Naive thymus-derived CD4-positive, alpha-beta T cell (primary cell): ENCODE measurements at places on chromosomes 2 and 18. TPM values are rescaled to one million over a fixed set of nuclear protein-coding genes. Genes with fewer than 3 reads are reported as not detected.

- no peaks in the 10 kb centered on the region for H3K4me1 ChIP-seq
- H3K27ac ChIP-seq: no peak overlapping the region
- H3K4me3 ChIP-seq: no peak overlapping the region
- no peak for DNase-seq
- no peaks in the 10 kb centered on the region for H3K27me3 ChIP-seq
Measured at GRCh38 chr2:467892-468647, 180.2 kb upstream of the ALKAL2 start.

DNA sequence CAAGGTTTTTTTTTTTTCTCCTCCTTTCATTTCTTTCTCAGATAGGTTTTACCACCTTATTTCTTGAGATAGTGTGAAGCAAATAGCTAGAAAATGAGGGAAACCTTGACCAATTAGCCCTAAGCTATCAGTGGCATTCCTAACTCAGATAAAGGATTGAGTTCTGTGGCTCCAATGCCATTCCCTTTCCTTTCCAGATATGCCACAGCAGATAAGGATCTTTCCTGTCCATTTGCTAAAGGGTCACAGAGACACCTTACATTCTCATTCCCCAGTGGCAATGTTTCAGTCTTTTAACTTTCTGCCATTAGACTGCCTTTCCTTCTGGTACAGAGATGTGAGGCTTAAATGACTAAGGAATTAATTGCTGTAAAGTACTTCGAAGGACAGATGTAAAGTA lies 81.7 kb downstream of the MGAT5 start:
- no peak for DNase-seq
- no peaks in the 10 kb centered on the region for H3K27me3 ChIP-seq
- H3K4me3 ChIP-seq: no peak overlapping the region
- H3K4me1 ChIP-seq: no peaks in the 10 kb centered on the region
- H3K27ac ChIP-seq: no peak overlapping the region
- no peaks in the 10 kb centered on the region for H3K36me3 ChIP-seq

GRCh38 chr2:73705091-73705490 lies 32.1 kb downstream of the TPRKB start:
- no peak overlapping the region for H3K27ac ChIP-seq
- no peaks in the 10 kb centered on the region for H3K27me3 ChIP-seq
- H3K4me1 ChIP-seq: no peaks in the 10 kb centered on the region
- DNase-seq: no peak
- no peaks in the 10 kb centered on the region for H3K36me3 ChIP-seq

DNA sequence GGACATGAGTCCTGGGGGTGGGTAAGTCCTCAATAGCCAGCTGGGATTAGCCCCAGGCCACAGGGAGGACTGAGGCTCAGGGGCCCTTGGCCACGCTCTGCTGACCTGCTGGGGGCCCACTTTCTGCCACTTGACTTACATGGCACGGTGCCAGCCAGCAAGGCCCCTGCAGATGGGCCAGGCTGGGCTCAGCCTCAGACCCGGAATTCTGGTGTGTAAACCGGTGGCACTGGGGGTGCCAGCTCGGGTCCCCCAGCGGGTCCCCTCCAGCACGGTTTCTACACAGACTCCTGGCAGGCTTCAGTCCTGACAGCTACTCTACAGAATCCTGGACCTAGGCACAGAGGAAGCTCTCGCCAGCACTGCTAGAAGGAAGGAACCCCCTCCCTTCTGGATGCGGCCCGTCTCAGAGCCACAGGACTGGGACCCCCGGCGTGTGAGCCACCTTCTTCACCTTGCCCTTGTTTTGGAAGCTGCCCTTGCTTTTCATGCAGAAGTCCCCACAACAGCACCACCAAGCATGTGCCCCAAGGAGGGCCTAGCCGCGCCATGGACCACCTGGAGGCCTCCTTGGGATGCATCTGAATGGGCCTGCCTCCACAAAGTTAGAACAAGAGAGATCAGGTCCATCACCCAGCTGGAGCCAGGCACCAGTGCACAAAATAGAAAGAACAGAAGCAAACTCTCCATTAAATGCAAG lies 8.0 kb downstream of the HDAC4 start:
- H3K27me3 ChIP-seq: no peaks in the 10 kb centered on the region
- H3K27ac ChIP-seq: no peak overlapping the region

- H3K4me1 ChIP-seq: peaks cover 5% of the 10 kb centered on the region
- H3K27me3 ChIP-seq: no peaks in the 10 kb centered on the region
- no peaks in the 10 kb centered on the region for H3K36me3 ChIP-seq
Measured at GRCh38 chr18:903701-904100, 970 bp upstream of the ADCYAP1 start.

The KIF1A gene
- not detected for total RNA-seq

The AOX1 gene
- 0.24 TPM for total RNA-seq

The ANTXR1 gene
- total RNA-seq: 0.13 TPM in 1 of 2 replicates, not detected in the other
